ENCODE measurements at places on chromosomes 3 and 15.

GRCh38 chr15:39908186-39908585, 11.9 kb downstream of the GPR176 start:
- DNase-seq: no peak

DNA sequence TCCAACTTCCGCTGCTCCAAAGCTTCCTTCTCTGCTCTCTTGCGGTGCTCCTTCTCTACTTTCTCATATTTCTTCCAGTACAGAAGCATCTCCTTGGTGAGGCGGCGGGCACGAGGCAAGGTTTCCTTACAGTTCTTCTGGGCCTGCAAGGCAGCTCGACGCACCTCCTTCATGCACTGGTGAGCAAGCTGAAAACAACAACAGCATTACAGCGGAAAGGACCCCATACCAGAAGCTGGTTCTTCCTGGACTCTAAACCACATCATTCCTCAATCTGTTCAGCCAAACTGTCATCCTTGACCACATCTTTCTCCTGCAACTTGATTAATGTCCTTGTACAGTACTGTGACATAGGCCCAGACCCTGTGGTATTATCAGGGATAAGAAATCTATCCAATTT, 36.4 kb downstream of the INO80 start:
- no peak for DNase-seq

- no peak for DNase-seq
Measured at GRCh38 chr3:130323503-130323902, 22.0 kb upstream of the COL6A5 start.

DNA sequence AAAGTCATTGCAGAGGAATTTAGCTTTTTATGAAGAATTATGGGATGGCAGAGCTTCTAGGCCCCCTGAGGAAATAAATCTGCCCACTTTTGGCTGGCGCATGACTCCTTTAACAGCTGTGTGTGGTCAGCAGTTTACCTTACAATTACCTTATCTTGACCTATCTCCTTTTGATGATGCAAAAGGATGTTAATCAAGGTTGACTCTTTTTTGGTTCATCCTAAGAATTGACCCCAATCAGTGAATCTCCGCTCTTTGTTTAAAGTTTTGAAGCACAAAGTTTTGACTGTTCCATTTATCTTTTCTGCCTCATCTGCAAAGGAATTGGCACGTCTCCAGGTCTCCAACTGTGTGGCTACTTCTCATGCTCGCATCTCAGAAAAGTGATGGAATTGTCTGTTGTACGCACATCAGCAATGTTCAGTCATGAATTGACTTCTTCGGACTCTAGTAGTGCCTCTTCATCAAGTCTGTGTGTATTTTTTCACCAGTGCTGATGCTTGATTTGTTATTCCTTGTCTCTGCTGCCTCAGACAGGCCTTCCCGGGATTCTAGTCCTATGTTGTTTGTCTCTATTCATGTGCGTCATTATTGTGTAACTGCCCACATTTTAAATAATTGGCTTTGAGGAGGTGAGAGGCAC, 196.2 kb upstream of the CFAP20DC start:
- DNase-seq: no peak

DNA sequence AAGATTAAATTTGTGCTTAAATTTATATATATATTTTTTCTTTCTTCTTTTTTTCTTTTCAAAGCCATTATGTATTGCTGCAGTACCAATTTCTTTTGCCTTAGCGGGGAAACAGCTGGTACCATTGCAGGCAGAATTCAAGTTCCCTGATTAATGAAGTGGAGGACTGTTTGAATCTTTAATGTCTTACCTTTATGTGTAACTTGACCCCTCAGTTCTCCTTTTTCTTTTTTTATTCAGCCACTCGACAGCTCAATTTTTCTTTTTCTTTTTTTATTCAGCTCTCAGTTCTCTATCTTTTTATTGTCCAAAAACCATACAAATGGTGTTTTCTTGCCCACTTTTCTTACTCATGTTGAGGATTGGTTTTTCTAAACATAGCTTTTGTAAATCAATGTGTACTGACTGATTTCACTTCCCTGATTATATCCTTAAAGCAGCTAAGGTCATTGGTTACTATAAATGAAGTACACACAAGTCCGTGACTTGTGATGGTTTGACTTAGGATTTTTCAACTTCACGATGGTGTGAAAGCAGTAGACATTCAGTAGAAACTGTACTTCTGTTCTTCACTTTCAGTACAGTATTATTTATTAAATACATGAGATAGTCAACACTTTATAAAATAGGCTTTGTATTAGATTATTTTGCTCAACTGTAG, 22.8 kb downstream of the ATP2C1 start:
- no peak for DNase-seq

GRCh38 chr3:12984023-12984823, 89.0 kb downstream of the IQSEC1 start:
- DNase-seq: peak; percentile 71

GRCh38 chr15:49064281-49064653, 18.0 kb upstream of the SECISBP2L start:
- no peak for DNase-seq

- peak; percentile 4 for DNase-seq
Measured at GRCh38 chr15:31801152-31801551, 229.2 kb upstream of the CHRNA7 start.

DNA sequence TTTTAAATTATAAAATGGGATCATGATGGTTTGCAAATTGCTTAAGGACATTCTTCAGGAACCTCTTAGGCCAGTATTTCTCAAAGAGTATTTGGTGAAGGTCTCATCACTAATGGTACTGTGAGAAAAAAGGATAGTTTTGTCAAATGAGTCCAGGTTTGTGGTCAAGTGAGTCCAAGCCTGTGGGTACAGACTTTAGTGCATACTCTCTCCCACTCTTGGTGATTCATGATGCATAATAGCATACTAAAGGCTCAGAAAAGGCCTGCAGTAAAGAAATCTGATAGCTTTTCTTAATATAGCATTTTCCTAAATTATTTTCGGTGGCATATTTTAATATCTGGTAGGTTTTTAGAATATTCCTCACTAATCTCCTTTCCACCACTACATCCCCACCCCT, 20.0 kb downstream of the BOC start:
- DNase-seq: no peak

DNA sequence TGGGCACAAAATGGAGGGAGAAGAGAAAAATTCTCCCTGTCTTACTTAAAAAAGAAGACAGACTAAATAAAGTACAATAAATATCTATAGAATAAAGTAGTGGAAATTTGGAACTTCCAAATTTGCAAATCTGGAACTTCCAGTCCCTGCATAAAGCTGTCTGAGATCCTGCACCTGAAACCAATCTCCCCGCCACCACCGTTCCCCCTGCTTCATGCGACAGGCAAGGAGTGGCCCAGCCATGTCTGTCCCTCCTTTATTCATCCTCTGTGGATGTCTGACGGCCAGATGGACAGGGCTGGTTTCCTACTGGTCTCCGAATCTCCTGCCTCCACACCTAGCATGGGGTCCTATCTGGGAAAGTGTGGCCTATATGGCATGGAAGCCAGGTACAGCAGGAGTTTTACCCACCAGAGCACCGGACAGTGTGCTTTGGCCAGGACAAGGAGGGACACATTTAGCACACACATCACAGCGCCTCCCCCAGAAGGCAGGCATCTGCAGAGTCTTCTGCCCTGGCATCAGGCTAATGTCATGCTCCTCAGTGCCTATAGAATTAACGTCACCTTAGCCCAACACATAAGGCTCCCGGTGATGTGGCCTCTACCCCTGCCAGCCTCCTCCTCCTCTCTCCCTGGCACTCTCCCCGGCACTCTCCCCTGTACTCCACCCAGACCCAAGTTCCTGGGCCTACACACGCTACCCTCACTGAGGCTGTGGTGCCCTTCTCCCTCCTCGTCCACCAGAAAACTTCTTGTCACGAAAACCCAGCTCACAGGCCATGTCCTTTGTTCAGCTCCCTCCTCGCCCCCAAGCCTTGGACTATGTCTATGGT, 170.8 kb downstream of the XXYLT1 start:
- DNase-seq: peak; percentile 20

DNA sequence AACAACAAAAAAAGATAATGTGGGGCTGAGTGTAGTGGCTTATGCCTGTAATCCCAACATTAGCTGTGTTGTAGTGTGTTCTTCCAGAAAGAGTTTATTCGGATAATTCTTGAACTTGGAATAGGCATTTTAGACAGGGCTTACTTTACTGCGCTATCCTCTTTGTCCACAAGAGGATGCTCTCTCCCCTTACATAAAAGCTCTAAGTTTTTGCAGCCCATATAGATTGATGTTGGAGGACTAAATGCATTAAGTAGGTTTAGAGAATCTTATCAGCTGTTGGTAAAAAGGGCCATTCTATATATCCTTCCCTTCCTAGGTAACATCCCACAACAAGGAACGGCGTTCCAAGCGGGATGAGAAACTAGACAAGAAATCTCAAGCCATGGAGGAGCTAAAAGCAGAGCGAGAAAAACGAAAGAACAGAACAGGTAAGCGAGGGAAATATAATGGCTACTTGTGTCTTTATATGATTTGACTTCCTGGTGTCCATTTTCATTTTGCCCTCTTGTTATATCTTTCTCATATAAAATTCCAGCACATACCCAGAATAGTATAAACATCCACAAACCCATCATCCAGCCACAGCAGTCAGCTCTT, 27.8 kb upstream of the ITPKA start:
- no peak for DNase-seq

- DNase-seq: no peak
Measured at GRCh38 chr3:24713516-24713915, 218.9 kb upstream of the THRB start.

DNA sequence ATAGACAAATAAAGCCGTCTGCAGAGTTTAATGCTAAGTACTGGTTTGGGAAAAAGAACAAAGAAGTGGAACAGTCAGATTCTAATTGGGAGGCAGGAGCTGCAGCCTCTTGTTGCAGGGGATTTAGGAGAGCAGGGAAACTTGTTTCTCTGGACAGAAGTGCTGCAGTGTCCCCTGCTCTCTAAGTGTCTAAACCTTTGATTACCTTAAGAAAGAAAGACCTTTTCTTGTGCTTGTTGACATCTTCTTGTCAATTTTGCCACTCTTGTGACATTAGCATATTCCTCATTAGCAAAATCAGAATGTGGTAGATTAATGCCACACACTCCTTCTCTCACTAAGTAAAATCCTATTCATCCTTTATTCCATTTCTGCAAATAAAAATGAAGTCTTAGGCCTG, 38.8 kb downstream of the TRAT1 start:
- DNase-seq: no peak

- no peak for DNase-seq
Measured at GRCh38 chr3:42682301-42683070, 2.9 kb upstream of the KLHL40 start.

- DNase-seq: no peak
Measured at GRCh38 chr3:130462089-130462488, 54.9 kb upstream of the COL6A6 start.

GRCh38 chr15:73367624-73368300, 996 bp downstream of the HCN4 start:
- no peak for DNase-seq

DNA sequence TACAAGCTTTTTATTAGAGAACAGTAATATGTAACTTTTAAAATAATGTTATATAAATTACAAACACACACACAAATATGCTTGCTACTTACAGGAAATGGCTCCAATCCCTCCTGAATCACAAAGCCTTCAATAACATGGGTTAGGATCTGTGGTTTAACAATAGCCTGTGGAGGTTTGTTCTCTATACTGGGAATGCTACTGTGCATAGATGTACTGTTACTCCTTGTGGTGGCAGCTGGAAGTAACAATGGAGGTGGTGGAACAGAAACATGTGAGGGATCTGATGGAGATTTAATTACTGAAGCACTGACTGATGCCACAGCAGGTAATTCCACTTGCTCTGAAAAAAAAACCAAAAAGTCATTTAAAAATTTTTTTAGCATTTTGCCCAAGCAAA, 64.4 kb downstream of the PHC3 start:
- DNase-seq: no peak

DNA sequence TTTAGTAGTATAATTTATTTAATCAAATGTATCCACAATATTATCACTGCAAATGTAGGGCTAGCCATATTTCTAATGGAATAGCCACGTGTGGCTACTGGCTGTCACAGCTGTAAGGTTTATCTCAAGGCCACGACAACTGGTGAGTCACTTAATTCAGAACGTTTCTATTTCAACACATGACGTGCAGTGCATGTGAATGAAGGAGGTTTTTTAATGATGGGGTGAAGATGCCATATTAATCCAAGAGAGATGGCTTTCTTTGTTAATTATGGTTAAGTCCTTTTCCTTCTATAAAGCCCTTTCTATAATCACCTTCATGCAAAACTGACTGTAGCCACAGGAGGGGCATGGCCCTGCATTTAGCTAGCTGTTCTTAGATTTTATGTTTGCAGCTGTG, 212.0 kb downstream of the FEZF2 start:
- no peak for DNase-seq

DNA sequence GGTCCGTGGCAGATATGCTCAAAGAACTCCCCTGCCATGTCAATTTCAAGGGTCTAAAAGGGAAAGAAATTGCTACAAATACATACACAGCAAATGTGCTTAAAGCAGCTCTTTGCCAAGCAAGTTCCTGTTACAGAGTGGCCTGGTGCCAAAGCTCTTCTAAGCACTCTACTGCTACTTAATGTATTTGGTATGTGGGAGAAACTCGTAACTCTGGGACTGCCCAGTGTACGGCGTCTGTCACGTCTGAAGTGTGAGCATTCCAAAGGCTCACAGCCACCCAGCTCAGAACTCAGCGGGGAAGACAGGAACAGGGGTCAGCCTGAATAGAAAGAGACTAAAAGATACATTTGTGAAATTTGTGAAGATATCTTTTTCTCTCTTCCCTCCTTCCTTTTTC, 54.6 kb downstream of the RBMS3 start:
- peak; percentile 61 for DNase-seq

DNA sequence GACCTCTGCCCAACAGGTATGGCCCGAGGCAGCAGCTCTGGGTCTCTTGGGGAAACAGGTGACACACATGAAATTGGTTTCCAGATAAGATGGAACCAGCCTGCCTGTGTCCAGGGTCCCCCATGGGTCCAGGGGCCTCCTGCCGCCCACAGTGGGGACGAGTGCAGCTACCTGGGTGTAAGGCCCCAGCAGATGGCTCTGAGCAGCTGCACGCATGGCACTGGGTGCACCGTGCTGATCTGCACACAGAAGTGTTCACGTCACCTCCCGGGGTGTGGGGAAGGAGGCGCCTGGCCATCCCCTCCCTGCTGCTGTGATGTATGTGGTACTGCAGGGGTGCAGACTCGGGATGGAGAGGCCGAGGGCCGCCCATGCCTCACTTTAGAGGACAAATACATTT, 63.6 kb downstream of the NIPA2 start:
- DNase-seq: no peak

- DNase-seq: no peak
Measured at GRCh38 chr3:63960048-63960711, 48.0 kb upstream of the SCAANT1 start.

GRCh38 chr3:90080988-90081387, 973.6 kb downstream of the EPHA3 start:
- no peak for DNase-seq

All from mucosa of descending colon (tissue), 3 donors.